ENCODE measurements at places on chromosomes 5 and 9. TPM values are rescaled to one million over a fixed set of nuclear protein-coding genes. Genes with fewer than 3 reads are reported as not detected.

- H3K27me3 ChIP-seq: no peaks in the 10 kb centered on the region
- no peak overlapping the region for H3K4me3 ChIP-seq
- H3K36me3 ChIP-seq: no peaks in the 10 kb centered on the region
- DNase-seq: no peak
Measured at GRCh38 chr9:87227456-87227855, 270.2 kb upstream of the DAPK1 start.

DNA sequence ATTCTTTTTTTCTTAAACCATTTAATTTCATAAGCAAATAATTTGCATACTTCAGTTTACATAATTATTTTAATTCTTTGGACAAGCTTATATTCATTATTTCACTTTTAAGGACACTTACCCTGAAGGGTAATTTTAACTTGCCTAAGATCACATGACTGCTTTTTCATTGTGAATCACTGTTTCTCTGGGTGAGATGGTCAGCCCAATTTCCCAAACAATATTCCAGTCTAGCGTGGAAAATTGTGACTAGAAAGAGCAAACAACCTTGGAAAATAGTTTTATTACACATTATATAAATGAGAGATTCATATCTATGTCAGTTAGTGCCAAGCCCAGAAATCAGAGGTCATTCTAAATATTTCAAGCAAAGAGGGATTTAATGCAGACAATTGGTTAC is 21.4 kb upstream of the JAKMIP2 start:
- no peaks in the 10 kb centered on the region for H3K36me3 ChIP-seq
- H3K4me3 ChIP-seq: no peak overlapping the region
- no peak for DNase-seq
- H3K27me3 ChIP-seq: no peaks in the 10 kb centered on the region
- H3K4me1 ChIP-seq: peaks cover 28% of the 10 kb centered on the region
- H3K27ac ChIP-seq: peak overlapping the region; percentile 59

- H3K27ac ChIP-seq: no peak overlapping the region
- H3K36me3 ChIP-seq: peaks cover 36% of the 10 kb centered on the region
- DNase-seq: no peak
- H3K27me3 ChIP-seq: no peaks in the 10 kb centered on the region
- H3K4me3 ChIP-seq: no peak overlapping the region
- H3K4me1 ChIP-seq: no peaks in the 10 kb centered on the region
Measured at GRCh38 chr9:134028575-134029247, 3.4 kb downstream of the BRD3OS start.

DNA sequence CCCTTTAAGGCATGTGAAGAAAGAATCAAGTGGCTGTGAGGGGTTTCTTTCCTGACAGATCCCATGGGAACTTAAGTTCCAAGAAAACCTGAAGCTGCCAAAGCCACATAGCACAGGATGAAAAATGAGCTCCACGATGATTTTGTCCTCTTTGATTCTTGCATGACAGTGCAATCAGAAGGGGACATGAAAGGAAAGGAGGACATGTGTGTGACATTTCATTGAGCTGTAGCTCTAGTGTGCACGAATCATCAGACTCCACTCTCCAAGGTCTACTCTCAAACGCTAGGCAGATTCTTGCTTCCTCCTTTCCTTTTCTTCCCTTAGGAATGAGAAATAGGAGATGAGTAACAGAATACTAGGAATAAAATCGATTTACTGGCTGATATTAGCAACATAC is 142.0 kb downstream of the ZNF608 start:
- no peaks in the 10 kb centered on the region for H3K36me3 ChIP-seq
- no peak for DNase-seq
- no peak overlapping the region for H3K27ac ChIP-seq
- no peaks in the 10 kb centered on the region for H3K4me1 ChIP-seq
- H3K4me3 ChIP-seq: no peak overlapping the region
- H3K27me3 ChIP-seq: peaks cover 4% of the 10 kb centered on the region

- H3K27me3 ChIP-seq: no peaks in the 10 kb centered on the region
- no peak for DNase-seq
- no peak overlapping the region for H3K27ac ChIP-seq
- no peak overlapping the region for H3K4me3 ChIP-seq
- H3K36me3 ChIP-seq: no peaks in the 10 kb centered on the region
- no peaks in the 10 kb centered on the region for H3K4me1 ChIP-seq
Measured at GRCh38 chr9:19732441-19732951, 56.3 kb downstream of the SLC24A2 start.

- H3K4me3 ChIP-seq: no peak overlapping the region
- H3K27me3 ChIP-seq: no peaks in the 10 kb centered on the region
- peaks cover 6% of the 10 kb centered on the region for H3K4me1 ChIP-seq
- no peak overlapping the region for H3K27ac ChIP-seq
- no peak for DNase-seq
Measured at GRCh38 chr5:69035665-69036064, 58.1 kb upstream of the SLC30A5 start.

- no peak overlapping the region for H3K4me3 ChIP-seq
- DNase-seq: peak; percentile 44
- H3K4me1 ChIP-seq: peaks cover 6% of the 10 kb centered on the region
- no peaks in the 10 kb centered on the region for H3K36me3 ChIP-seq
- H3K27me3 ChIP-seq: no peaks in the 10 kb centered on the region
Measured at GRCh38 chr9:98121058-98121457, 2.0 kb upstream of the TRIM14 start.

- no peaks in the 10 kb centered on the region for H3K4me1 ChIP-seq
- no peak overlapping the region for H3K4me3 ChIP-seq
- DNase-seq: peak; percentile 50
- no peak overlapping the region for H3K27ac ChIP-seq
Measured at GRCh38 chr9:100700689-100701318, 122.9 kb downstream of the CAVIN4 start.

DNA sequence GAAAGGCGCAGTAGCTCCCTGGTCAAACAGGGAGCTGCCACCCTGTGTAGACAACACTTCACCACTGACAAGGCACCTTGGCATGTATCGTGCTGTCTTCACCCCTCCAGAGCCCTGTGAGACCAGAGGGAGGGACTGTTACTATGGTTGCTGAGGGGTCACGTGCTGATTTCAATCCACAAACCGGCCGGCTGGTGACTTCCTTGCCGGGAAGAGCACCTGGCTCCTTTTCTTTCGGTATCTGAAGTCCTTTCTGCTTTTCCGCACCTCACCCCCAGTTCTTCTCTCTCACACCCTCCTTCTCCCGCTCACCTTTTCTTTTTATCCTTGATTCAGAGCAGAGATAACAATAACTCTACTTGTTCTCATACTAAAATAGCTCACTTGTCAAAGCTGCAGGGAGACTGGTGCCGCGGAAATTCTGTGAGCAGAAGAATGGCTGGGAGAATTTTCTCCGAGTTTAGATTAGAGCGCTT is 327.2 kb downstream of the ZSWIM6 start:
- H3K27ac ChIP-seq: no peak overlapping the region
- no peak for DNase-seq
- H3K4me1 ChIP-seq: peaks cover 23% of the 10 kb centered on the region
- no peaks in the 10 kb centered on the region for H3K27me3 ChIP-seq
- H3K4me3 ChIP-seq: no peak overlapping the region

DNA sequence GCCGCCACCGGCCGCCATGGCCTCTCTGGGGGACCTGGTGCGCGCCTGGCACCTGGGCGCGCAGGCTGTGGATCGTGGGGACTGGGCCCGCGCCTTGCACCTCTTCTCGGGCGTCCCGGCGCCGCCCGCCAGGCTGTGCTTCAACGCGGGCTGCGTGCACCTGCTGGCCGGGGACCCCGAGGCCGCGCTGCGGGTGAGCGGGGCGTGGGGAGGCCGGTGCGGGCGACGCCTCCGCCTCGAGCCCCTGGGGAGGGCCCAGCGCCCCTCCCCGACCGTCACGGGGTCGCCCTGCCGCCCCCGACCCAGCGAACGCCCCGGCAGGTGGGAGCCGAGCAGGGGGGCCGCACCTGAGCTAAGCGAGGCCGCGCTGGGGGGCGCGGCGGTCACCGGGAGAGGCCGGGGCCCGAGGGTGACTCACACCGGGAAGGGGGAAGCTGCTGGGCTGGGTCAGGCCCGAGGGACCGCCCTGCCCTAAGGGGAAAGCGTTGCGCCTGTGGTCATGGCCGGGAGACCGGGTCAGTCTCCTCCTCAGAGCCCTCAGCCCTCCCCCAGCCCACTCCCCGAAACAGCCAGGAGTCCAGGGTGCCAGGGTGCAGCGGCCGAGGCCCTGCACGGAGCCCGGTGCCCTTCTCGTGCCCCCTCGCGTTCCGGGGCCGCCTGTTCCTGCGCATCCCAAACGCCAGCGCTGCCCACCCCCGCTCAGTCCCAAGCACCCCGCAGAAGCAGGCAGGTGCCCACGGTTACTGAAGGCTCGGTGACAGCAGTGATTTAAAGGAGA is 510 bp downstream of the NOXA1 start:
- H3K36me3 ChIP-seq: no peaks in the 10 kb centered on the region
- no peaks in the 10 kb centered on the region for H3K4me1 ChIP-seq
- no peak for DNase-seq
- H3K4me3 ChIP-seq: peak overlapping the region; percentile 97

- DNase-seq: no peak
- no peaks in the 10 kb centered on the region for H3K36me3 ChIP-seq
- no peak overlapping the region for H3K27ac ChIP-seq
- H3K4me1 ChIP-seq: no peaks in the 10 kb centered on the region
Measured at GRCh38 chr5:58940446-58940845, 357.6 kb downstream of the RAB3C start.

DNA sequence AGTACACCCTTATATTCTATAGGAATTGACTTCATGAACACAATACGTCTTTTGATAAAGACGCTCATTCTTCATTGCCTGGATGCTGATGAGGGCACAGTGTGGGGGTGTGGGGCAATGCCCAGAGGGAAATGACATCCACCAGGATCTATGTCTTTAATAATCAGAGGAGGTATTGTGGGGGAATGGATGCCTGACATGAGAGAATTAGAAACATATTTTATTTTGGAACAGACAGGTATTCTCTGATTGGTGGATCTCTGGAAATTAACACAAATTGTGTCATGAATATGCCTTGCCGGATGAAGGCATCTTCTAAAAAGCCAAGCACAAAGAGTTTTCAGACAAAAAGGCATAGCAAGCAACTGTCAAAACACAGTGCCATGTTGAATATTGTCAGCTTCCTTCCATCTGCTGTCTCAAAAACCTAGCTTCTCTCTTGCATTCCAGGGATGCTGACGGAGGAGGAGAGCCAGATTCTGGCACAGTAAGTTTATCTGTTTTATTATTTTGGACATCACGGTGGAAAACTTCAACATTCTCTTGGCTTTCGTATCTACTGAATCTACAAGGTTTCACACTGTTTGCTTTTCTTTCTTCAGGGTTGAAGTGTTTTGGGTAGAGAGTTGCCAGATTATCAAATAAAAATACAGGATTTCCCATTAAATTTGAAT is 3.9 kb upstream of the C5orf58 start:
- no peak for DNase-seq
- H3K27me3 ChIP-seq: no peaks in the 10 kb centered on the region
- H3K27ac ChIP-seq: no peak overlapping the region

DNA sequence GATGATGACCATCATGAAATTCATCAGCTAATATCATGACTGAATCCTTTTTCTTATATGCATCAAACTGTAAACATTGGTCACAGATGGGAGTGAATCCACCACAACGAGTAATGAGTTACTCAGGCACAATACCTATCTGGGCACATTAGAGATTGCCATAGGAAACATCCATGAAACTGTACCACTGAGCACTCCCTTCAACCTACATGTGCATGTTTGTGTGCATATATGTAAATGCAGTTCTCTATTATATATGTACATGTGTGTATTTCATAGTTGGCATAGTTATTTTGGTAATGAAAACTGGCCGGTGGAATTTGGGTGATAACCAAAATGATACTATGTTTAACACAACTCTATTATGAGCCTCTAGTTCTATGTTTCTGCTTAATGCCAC is 387.3 kb upstream of the ARRDC3 start:
- no peaks in the 10 kb centered on the region for H3K36me3 ChIP-seq
- H3K4me1 ChIP-seq: no peaks in the 10 kb centered on the region
- no peaks in the 10 kb centered on the region for H3K27me3 ChIP-seq
- no peak for DNase-seq

DNA sequence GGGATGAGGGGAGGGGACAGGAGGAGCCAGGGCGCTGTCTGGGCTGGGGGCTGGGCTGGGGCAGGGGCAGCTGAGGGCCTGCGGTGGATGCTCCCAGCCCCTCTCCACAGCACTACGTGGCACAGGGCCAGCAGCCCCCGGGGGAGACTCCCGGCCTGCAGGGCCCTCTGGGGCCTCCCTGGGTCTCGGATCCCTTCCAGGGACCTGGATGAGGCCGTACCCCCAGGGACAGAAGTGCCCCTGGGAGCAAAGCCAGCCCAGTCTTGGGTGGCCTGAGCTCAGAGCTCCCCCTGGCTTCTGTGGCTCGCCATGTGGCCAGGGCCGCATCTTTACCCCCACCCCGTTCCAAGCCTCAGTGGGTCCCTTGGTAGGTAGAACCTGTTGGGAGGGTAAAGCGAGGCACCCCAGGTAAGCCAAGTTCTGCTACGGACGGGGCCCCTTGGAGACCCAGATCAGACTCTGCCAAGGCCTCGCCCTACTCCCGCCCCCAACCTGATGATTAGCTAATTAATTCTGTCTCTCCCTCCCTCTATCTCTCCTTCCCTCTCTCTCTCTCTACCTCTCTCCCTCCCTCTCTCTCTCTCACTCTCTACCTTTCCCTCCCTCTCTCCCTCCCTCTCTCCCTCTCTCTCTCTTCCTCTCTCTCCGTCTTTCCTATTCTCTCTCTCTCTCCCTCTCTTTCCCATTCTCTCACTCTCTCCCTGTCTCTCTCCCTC is 24.3 kb downstream of the KCNT1 start:
- no peak for DNase-seq
- no peaks in the 10 kb centered on the region for H3K4me1 ChIP-seq
- H3K27ac ChIP-seq: no peak overlapping the region

GRCh38 chr5:95935553-95936100 is 26.0 kb downstream of the ELL2 start:
- no peak overlapping the region for H3K4me3 ChIP-seq
- H3K4me1 ChIP-seq: no peaks in the 10 kb centered on the region
- no peaks in the 10 kb centered on the region for H3K36me3 ChIP-seq
- no peaks in the 10 kb centered on the region for H3K27me3 ChIP-seq
- DNase-seq: no peak
- H3K27ac ChIP-seq: no peak overlapping the region

GRCh38 chr5:128537221-128537999 is 635 bp downstream of the FBN2 start:
- peak; percentile 13 for DNase-seq
- H3K36me3 ChIP-seq: no peaks in the 10 kb centered on the region
- H3K27me3 ChIP-seq: peaks cover 66% of the 10 kb centered on the region

GRCh38 chr5:74738406-74738805 is 28.5 kb downstream of the GFM2 start:
- H3K36me3 ChIP-seq: peaks cover 46% of the 10 kb centered on the region
- H3K27me3 ChIP-seq: no peaks in the 10 kb centered on the region
- no peak overlapping the region for H3K27ac ChIP-seq
- no peaks in the 10 kb centered on the region for H3K4me1 ChIP-seq
- no peak for DNase-seq

DPYSL3 gene
- total RNA-seq: 24.8 TPM

OLFML2A gene
- 2.9 TPM for total RNA-seq

GABRB2 gene
- not detected for total RNA-seq

FRRS1L gene
- total RNA-seq: 0.41 TPM

IFNE gene
- not detected for total RNA-seq

PCDHGA3 gene
- 0.85 TPM for total RNA-seq

ZNF354C gene
- 7.6 TPM for total RNA-seq
